ENCODE measurements at places on chromosomes 7 and 10.

DNA sequence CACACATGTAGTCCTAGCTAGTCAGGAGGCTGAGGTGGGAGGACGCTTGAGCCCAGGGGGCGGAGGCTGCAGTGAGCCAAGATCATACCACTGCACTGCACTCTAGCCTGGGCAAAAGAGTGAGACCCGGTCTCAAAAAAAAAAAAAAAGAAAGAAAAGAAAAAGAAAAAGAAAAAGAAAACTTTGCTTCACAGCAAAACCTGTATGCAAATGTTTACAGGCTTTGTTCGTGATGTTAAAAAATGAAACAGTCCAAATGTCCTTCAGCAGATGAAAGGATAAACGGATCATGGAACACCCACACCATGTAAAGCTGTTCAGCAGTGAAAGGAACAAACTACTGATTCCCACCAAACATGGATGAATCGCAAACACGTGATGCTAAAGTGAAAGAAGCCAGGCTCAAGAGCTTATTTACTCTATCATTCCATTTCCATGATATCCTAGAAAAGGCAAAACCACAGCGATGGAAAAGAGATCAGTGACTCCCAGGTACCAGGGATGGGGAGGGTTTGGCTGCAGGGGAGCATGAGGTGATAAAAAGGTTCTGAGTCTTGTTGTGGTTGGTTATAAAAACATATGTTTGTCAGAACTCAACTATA, 15.1 kb downstream of the LRRC20 start:
- DNase-seq: no peak

DNA sequence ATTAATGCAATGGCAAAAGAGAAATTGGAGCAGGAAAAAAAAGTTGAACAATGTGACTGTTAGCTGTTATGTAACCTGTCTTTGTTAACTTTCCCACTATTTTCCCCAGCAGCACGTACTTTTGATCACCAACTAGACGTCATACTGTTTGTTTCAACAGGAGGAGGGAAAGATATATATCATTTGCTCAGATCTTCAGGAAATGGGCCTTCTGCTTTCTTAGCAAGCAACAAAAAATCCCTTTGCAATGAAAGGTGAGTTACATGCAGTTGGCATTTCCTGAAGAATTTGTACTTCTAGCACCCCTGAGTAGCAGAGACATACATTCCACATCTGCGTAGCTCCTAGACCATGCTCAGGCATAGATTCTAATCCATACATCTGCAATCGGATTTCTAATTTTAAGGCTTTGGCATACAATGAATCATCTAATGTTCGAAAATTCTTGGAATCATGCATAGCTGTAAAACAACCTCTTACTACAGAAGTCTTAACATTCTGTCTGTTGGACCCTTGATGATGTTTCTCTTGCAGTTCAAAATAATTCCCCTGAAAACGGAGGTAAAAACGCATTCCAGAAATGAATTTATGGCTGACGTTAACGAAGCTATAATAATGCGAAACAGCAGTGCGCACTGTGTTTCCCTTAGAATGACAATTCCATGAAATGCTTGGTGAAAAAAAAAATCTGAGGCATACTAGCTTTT, 286.9 kb upstream of the MGMT start:
- DNase-seq: no peak

DNA sequence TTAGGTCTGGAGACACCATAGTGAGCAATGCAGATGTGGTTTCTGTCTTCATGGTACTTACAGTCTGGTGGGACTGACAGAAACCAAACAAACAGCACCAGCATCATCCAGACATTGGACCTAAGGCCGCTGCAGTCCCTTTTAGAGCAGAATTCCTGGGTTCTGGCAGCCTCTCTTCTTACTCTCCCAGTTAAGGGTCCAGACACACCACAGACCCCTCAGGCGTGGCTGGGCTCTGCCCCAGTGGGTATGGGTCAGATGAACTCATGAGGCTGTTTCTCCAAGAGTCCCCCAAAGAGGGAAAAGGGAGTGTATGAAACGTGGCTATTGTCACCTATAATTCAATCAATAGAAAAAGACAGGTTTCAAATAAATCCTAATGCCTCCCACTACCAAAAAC, 31.3 kb downstream of the PRLHR start:
- DNase-seq: no peak

- no peak for DNase-seq
Observed at GRCh38 chr10:21488246-21488956, 37.1 kb downstream of the SKIDA1 start.

DNA sequence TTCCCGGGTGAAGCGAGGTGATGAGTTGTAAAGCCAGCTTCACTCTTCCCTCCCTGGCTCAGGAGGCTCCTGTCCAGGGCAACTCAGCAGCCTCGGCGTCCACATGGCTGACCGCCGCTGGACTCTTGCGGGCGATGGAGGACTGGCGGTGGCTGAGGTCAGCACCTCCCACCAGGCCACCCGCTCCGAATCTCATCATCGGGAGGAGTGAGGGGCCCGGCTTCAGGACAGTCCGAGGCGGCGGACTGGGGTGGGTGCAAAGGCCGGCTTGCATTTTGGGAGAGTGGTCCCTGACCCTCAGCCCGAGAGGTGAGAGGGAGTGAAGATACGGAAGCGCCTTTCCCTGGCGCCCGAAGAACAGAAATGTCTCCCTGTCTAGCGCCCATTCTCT, 759 bp downstream of the DNAJB12 start:
- peak; percentile 48 for DNase-seq

DNA sequence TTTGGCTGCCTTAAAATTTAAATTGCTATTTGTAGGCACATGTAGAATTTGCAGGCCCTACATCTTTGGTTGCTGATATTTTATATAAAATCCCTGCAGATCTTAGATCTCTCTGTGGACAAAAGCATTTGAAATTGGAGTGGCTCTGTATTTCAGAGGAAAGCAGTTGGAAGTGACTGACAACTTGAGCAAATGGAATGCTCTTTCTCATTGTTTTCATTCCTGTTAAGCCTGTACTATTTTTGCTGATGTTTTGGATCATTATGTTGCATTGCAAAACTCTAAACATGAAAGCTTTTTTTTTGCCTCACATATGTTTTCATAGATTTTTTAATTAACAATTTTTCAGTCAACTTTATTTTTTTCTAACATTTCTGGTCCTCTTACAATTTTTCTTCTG, 251.2 kb upstream of the MDFIC start:
- no peak for DNase-seq

DNA sequence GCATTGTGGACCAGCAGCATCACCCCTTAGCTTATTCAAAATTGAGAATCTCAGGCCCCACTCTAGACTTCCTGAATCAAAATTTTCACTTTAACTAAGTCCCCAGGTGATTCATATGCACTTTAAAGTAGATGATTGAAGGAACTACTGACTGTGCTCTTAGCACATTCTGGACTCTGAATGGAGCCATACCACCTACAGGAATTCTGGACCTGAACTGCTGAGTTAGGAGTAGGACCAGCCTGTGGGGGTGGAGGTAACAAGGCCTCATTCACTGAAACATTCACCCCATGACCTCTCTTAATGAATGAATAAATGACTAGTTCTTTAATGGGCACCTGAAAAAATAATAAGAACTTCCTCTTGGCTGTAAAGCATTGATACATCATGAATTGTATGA, 7.3 kb downstream of the PDK4 start:
- DNase-seq: no peak

- DNase-seq: no peak
Observed at GRCh38 chr10:86098187-86098881, 268.3 kb downstream of the GRID1 start.

DNA sequence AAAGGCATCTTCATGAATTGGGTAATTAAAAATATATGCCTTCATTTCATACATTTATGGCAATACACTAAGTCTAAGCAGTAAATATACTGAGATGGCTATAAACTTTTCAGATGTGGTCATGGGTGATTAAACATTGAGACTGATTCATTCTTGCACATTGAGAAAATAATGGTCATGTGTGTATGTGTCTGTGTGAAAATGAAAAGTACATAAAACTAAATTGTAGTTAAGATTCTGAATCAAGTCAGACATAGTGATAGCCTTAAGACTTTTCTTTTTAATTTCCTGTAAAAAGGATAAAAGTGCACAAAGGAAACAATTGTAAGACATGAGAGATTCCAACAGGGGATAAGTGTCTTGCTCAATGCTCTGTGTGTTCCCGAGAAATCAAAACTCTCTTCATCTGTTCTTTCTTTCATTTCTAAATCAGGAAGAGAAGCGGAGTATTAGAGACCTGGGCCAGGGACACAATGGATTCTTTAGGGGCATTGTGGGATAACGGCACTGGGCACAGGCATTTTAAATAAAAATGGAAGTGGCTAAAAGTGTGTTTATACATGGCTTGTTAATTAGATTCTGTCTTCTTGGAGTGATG, 69.8 kb upstream of the AGR3 start:
- DNase-seq: no peak

DNA sequence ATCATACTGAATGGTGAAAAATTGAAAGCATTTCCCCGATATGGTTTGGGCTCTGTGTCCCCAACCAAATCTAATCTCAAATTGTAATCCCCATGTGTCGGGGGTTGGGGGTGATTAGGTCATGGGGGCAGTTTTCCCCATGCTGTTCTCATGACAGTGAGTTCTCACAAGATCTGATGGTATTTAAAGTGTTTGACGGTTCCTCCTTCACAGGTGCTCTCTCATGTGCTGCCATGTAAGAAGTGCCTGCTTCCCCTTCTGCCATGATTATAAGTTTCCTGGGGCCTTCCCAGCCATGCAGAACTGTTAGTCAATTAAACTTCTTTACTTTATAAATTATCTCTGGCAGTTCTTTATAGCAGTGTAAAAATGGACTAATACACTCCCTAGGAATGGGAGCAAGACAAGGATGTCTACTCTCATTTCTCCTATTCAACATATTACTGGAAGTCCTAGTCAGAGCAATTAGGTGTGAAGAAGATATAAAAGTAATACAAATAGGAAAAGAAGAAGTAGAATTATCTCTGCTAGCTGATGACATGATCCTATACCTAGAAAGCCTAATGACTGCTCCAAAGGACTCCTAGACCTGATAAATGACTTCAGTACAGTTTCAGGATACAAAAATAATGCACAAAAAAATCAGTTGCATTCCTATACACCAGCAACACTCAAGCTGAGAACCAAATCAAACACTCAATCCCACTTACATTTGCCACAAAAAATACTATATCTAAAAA, 260.6 kb downstream of the RNLS start:
- DNase-seq: no peak

GRCh38 chr7:16982640-16983350, 101.0 kb upstream of the AGR3 start:
- peak; percentile 49 for DNase-seq

DNA sequence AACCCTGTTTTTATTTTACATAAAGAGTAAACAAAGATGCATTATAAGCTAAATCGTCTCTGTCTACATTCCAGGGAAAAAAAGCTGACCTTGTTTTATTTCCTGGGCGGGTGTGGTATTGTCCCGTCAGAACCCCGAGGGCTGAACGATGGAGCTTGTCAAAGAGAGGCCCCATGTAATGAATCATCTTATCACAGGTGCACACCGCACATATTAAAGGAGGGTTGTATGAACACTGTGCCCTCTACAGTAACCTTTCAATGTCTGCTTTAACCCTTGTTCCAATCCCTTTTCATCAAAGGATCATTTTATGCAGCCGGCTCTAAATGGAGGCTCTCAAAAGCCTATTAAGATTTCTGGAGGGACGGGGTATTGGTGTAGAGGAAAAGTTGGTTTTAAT, 158.5 kb upstream of the YAE1 start:
- DNase-seq: no peak

DNA sequence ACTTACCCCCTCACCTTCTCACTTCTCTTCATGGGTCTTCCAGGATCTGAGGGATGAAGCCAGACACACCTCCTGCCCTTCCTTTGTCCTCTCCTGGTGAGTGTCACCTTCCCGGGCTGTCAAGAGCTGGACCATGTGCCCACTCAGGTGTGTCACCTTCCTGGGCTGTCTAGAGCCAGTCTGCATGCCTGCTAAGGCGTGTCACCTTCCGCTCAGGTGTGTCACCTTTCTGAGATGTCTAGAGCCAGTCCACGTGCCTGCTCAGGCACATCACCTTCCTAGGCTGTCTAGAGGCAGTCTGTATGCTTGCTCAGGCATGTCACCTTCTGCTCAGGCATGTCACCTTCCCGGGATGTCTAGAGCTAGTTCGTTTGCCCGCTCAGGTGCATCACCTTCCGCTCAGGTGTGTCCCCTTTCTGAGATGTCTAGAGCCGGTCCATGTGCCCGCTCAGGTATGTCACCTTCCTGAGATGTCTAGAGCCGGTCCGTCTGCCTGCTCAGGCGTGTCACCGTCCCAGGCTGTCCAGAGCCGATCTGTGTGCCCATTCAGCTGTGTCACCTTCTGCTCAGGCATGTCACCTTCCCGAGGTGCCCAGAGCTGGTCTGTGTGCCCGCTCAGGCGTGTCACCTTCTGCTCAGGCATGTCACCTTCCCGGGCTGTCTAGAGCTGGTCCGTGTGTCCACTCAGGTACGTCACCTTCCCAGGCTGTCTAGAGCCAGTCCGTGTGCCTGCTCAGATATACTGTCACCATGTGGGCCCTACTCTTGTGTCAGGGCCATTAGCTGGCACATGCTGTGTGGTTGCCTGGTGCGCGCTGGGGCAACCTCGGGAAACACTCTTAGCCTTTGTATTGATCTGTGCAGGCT, 245.3 kb downstream of the EBF3 start:
- DNase-seq: no peak

DNA sequence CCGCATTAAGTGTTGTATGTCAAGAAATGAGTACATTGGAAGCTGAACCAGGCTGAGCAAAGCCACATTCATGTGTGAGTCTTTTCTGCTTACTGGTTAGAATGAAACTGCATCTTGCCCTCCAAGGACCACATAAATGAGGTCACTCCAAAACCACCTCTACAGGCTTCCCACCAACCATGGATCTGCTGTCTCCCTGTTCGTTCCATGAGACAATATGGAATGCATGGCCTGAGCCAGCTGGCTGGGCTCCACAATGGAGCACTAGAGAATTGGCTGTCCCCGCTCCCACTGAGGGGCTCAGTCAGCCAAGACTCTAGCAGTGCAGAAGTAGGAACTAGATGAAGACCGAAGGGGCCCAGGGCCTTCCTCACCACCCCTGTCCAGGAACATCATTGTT, 120.8 kb downstream of the TNS3 start:
- DNase-seq: no peak

DNA sequence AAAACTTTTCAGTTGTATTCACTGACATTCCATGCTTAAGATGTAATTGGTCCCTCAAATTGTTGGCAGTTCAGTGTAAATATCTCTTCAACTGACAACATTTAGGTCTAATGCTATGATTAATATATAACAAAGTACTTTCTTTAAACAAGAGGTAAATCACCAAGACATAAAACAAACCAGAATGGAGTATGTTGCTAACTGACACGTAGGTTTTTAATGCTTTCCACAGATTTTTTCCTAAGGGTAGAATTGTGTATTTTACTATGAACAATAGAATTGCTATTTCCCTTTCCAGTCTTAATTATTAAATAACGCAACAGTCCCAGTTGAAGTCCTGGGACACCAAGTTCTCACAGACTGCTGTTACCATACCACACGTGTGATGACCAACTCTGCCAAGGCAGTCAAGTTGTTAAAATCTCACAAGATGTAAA, 4.1 kb downstream of the JCAD start:
- no peak for DNase-seq

GRCh38 chr7:22833957-22834356, 11.3 kb upstream of the TOMM7 start:
- no peak for DNase-seq

- DNase-seq: no peak
Observed at GRCh38 chr10:11184093-11184492, 166.4 kb downstream of the CELF2 start.

Measured in NCI-H82 (cell line).